Fibroblast of upper back skin (primary cell): ENCODE measurements at places on chromosomes 5 and 9.
A peak's percentile ranks its signal among the peaks of the same experiment; 100 is the strongest.

DNA sequence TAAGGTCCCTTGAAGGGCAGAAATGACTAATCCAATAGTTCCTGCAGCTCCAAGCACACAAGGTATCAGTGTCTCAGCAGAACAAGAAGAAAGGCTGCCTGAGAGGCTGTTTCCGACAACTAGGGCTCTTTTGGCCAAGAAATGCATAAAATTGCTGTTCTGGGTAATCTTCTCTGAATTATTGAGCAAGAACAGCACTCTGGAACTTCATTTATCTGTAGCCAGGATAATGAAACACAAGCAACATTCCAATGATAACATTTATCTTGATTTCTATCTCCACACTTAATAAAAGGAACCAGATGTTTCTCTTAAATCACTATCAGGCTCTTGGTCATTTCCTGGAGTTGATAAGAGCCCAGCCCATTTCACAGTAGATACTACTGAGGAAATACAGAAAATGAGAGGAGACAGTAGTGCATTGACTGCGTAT is 17.0 kb upstream of the AUH start:
- peak; percentile 74 for DNase-seq

- no peak for DNase-seq
These were observed 15.2 kb upstream of the HAND1 start for GRCh38 chr5:154493274-154493673.

DNA sequence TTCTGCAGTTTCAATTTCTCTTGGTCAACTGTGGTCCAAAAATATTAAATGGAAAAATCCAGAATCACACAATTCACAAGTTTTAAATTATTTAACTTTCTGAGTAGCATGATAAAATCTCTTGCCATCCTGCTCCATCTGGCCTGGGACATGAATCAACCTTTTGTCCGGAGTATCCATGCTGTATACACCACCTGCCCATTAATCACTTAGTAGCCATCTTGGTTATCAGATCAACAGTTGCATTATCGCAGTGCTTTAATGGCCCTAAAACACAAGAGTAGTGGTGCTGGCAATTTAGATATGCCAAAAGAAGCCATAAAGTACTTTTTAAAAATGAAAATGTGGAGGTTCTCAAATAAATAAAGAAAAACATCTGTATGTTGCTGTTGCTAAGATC is 25.3 kb downstream of the EFCAB9 start:
- no peak for DNase-seq

GRCh38 chr5:158485047-158485446 is 614.7 kb downstream of the EBF1 start:
- no peak for DNase-seq

DNA sequence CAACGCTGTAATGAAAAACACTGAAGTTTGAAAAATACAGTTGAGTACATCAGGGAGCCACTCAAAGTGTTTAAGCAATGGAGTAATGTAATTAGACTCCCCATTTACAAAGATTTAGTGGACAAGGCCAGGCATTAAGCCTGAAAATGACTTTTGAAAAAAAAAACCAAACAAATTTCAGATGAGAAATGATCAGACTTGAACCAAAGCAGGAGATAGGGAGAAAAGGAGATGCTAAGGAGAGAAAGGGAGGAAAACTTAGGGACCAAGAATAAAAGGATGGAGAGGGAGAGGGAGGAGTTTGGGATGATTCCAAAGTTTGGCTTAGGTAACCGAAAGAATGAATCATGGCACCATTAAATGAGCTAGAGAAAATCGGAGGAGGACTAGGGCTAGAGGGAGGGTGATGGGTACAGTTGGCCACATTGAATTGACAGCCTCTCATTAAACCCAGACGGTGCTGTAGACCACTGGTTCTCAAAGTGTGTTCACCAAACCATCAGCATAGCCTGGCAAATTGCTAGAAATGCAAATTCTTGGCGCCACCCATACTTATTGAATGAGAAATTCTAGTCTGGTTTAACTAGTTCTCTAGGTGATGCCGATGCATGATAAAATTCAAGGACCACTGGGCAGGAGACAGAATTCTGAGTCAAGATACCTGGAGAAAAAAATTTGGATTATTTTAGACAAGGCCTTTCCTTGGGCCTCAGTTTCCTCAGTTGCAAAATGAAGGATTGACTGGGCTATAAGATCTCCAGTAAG is 6.2 kb upstream of the CPEB4 start:
- DNase-seq: no peak
